ENCODE measurements at places on chromosomes 3 and 15. TPM values are rescaled to one million over a fixed set of nuclear protein-coding genes. Genes with fewer than 3 reads are reported as not detected.

The ALDH1A3 gene
- total RNA-seq = not detected

The CCR3 gene
- total RNA-seq = not detected

The RHOV gene
- total RNA-seq = not detected

The ZNF385D gene
- not detected for total RNA-seq

The CMTM8 gene
- 6.9 TPM for total RNA-seq

The TMIE gene
- 2.7 TPM for total RNA-seq

The GMNC gene
- total RNA-seq = not detected

The FILIP1L gene
- 0.58 TPM for total RNA-seq

The CX3CR1 gene
- 0.89 TPM for total RNA-seq

The CHRFAM7A gene
- not detected for total RNA-seq

The AGTR1 gene
- not detected for total RNA-seq

The SLC24A5 gene
- not detected for total RNA-seq

The CLRN1 gene
- not detected for total RNA-seq

The ZNF502 gene
- total RNA-seq = 1.1 TPM

The NR2F2 gene
- total RNA-seq = not detected

The FAM43A gene
- total RNA-seq = 2.0 TPM

The NLGN1 gene
- total RNA-seq = not detected

The HGD gene
- 0.68 TPM for total RNA-seq

The GOLGA8S gene
- 0.07 TPM for total RNA-seq

The CCRL2 gene
- total RNA-seq = 5.6 TPM

The GOLGA8J gene
- total RNA-seq = not detected

The DAZL gene
- not detected for total RNA-seq

The STRC gene
- 0.36 TPM for total RNA-seq

The SNTN gene
- total RNA-seq = not detected

The KLHL40 gene
- not detected for total RNA-seq

All from activated naive CD4-positive, alpha-beta T cell treated with anti-CD3 and anti-CD28 coated beads, Interleukin-2, amount 10 ng/mL, durations not matched to agents 5 hours and 36 hours (primary cell).